NCI-H2171 (cell line): ENCODE measurements at places on chromosomes 13 and 19.

- peak; percentile 36 for DNase-seq
Observed at GRCh38 chr13:101474419-101474957, 22.0 kb downstream of the ITGBL1 start.

- no peak for DNase-seq
Observed at GRCh38 chr13:110230661-110231347, 76.2 kb downstream of the COL4A1 start.

DNA sequence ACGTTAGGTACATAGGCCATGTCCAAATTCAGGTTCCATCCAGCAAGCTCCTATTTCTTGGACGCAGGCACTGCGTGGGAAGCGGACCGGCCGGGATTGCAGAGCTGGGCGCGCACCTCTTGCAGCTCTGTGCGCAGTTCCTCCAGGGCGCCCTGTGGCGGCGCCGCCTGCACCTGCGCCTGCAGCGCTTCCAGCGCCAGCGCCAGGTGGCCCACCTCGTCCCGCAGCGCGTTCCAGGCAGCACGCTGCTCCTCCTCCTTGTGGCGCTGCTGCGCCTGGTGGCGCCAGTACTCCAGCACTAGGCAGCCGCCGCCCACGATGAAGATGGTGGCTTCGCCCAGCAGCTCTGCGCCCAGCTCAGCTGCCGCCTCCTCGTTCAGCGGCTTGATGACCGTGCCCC, 31.1 kb downstream of the OPA3 start:
- no peak for DNase-seq

- no peak for DNase-seq
Observed at GRCh38 chr13:27226991-27227390, 24.4 kb upstream of the RPL21 start.

- no peak for DNase-seq
Observed at GRCh38 chr19:5997371-5997770, 19.4 kb upstream of the RANBP3 start.

GRCh38 chr13:63367522-63368198, 1952.0 kb upstream of the PCDH20 start:
- no peak for DNase-seq

DNA sequence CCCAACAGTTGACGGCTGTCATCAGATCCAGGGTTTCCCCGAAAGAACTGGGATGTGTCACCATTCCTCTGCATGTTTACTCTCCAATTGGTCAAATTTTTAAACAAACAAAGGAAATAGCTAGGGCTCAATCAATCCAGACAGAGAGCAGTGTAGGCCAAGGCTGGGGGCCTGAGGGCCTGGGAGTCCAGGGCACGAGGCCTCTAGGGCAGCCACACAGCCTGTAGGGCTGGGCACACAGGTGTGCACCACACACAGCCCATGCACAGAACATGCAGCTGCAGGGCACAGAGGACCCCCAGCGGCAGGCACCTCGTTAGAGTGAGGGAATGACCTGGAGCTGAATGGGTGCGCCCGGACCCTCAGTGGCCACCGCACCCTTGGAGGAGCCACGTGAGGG, 9.5 kb downstream of the MIER2 start:
- DNase-seq: no peak

DNA sequence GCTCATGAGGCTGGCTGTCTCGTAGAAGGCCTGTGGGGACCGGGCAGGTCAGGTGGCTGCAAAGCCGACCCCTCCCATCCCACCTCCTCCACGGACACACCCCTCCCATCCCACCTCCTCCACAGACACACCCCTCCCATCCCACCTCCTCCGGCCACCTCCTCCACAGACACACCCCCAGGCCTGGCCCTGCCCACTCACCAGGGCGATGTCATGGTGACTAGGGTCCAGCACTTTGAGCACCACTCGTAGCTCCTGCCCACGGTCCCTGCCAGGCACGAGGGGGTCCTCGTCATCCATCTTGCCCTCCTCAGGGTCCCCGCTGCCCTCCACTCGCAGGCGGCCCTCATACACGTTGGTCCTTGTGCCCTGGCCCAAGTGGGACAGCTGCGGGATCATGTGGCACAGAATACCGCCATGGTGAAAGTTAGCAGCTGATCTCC, 18.8 kb downstream of the TYK2 start:
- no peak for DNase-seq

- DNase-seq: no peak
Observed at GRCh38 chr13:36680913-36681312, 7.1 kb downstream of the SERTM1 start.

- no peak for DNase-seq
Observed at GRCh38 chr19:29819986-29820385, 8.2 kb downstream of the CCNE1 start.

GRCh38 chr19:40398417-40399131, 8.6 kb upstream of the HIPK4 start:
- DNase-seq: no peak

DNA sequence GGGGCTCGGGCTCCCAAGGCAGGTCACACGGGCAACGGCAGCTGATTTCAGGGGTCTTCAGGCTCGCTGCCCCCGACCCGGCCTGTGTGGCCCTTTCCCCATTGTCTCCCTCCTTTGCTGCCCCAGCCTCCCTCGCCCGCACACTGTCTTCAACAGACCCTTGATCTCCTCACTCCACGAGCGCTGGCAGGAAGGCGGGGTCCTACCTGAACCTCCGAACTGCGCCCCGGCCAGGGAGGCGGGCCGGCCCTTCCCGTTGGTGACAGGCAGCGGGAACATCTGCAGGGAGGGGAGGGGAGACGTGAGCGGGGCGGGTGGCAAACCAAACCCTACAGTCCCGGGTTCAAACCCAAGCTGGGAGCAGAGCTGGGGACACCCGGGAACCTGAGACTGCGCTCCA, 6.3 kb downstream of the TCF3 start:
- DNase-seq: no peak

DNA sequence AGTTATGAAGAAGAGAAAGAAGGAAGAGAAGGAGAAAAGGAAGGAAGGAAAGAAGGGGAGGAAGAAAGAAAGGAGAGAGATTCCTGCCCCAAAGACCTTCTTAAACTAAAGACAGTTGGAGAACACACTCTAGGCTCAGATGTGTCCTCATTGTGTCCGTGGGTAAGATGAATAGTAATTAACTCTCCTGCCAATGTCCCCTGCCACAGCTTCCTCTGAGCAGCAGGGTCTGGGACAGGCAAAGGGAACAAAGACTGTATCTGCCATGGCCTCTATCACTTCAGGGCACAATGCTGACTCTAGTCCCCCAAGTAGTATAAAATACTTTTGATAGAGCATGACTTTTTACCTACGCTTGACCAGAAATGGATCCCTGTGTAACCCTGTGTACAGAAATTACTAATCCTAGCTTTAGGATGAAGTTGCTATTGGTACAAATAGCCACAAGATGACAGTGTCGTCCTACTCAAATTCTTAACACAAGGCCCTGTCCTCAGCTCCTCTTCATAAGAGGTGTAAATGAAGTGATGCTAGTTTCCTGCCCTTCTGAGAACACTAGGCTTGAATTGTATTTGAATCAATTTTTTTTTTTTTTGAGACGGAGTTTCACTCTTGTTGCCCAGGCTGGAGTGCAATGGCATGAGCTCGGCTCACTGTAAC, 186.2 kb upstream of the GPR12 start:
- DNase-seq: peak; percentile 30

GRCh38 chr13:32415019-32415418, 12.9 kb downstream of the N4BP2L1 start:
- DNase-seq: no peak

GRCh38 chr13:66225072-66225471, 1005.1 kb downstream of the PCDH9 start:
- DNase-seq: peak; percentile 68

GRCh38 chr13:48485432-48485831, 47.4 kb downstream of the RCBTB2 start:
- DNase-seq: no peak

GRCh38 chr19:461721-462551, 1.1 kb upstream of the SHC2 start:
- peak; percentile 84 for DNase-seq

GRCh38 chr19:12774588-12775555, at the start of gene HOOK2:
HOOK2 (minus strand) TSS chr19:12775552; CDS start chr19:12775449, 103 bp downstream.
- DNase-seq: peak; percentile 74

DNA sequence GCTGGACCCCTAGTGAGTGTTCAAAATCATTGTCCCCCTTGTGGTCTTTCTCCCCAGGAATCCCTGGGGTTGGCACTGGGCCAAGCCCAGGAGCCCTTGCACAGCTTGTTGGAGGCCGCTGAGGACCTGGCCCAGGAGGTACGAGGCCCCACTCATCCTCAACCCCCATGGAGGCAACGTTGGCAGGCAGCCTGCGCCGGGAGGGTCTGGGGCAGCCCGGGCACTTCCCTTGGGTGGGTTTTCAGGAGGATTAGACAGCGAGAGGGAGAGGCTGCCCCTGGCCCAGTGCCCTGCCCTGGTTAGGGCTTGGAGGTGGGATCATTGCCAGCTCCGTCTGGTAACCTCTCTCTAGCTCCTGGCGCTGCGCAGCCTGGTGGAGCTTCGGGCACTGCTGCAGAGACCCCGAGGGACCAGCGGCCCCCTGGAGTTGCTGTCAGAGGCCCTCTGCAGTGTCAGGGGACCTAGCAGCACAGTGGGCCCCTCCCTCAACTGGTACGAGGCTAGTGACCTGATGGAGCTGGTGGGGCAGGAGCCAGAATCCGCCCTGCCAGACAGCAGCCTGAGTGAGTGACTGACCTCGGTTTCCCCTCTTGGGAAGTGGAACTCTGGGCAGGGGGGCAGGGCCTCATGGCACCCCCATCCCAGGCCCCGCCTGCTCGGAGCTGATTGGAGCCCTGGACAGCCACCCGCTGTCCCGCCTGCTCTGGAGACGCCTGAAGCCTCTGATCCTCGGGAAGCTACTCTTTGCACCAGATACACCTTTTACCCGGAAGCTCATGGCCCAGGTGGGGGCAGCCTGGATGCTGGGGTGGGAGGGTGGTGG, 3.0 kb downstream of the ABCA7 start:
- peak; percentile 54 for DNase-seq

DNA sequence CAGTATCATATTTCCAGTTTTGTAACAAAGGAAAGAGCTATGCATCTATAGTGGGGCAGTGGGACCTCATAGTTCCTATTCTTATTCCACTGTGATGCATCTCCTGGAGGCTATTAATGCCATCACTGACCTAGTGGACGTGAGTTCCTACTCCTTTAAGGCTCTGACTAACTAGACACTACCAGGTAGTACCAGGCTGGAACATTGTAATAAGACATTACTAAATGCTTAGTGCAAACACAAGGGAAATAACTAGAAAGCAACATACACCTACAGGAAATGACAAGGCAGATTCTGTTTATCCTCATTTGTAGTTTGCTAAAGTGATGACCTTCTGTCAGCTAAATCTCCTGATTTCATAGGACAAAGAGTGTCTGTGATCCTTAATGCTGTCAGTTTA, 192.5 kb downstream of the POSTN start:
- DNase-seq: no peak

GRCh38 chr13:43389573-43389972, 366.2 kb downstream of the DNAJC15 start:
- no peak for DNase-seq

- peak; percentile 75 for DNase-seq
Observed at GRCh38 chr13:94494026-94494425, 14.5 kb upstream of the DCT start.

GRCh38 chr13:96700657-96701056, 293.6 kb downstream of the OXGR1 start:
- DNase-seq: no peak

- DNase-seq: no peak
Observed at GRCh38 chr13:58324161-58324560, 692.6 kb downstream of the PCDH17 start.

GRCh38 chr19:33667141-33667650, 45.4 kb downstream of the CHST8 start:
- no peak for DNase-seq

DNA sequence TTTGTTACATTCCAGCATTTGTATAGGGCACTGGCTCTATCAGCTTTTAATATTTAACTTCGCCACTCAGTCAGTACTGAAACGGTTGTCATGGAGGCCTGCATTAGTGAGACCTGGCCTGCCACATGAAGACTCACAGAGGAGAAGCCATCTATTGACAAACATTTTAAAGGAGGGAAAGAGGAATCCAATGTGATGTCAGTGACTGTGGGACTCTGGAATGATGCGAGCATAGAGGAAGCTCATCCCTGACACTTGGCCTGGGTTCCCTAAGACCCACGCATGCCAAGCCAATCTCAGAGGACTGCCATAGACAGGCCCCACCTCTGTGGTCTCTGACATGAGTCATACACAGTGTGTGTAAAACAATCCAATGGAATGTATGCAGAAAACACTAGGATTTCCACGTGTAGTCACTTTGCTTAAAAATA, 7.9 kb upstream of the DPY19L3 start:
- DNase-seq: no peak

- DNase-seq: no peak
Observed at GRCh38 chr19:12092065-12092867, 27.7 kb downstream of the ZNF844 start.

GRCh38 chr19:5880604-5881078, 10.3 kb upstream of the FUT5 start:
- no peak for DNase-seq

GRCh38 chr19:1655987-1656608, 3.7 kb upstream of the TCF3 start:
- DNase-seq: no peak

GRCh38 chr19:41745756-41746155, 9.6 kb upstream of the CEACAM6 start:
- DNase-seq: no peak

GRCh38 chr19:39296906-39297305, 699 bp downstream of the IFNL1 start:
- DNase-seq: no peak

- DNase-seq: no peak
Observed at GRCh38 chr19:17323300-17323963, 11.2 kb downstream of the ANO8 start.

- no peak for DNase-seq
Observed at GRCh38 chr19:16619457-16619856, 8.5 kb downstream of the MED26 start.

- DNase-seq: no peak
Observed at GRCh38 chr19:16077984-16078758, 1.9 kb downstream of the TPM4 start.

DNA sequence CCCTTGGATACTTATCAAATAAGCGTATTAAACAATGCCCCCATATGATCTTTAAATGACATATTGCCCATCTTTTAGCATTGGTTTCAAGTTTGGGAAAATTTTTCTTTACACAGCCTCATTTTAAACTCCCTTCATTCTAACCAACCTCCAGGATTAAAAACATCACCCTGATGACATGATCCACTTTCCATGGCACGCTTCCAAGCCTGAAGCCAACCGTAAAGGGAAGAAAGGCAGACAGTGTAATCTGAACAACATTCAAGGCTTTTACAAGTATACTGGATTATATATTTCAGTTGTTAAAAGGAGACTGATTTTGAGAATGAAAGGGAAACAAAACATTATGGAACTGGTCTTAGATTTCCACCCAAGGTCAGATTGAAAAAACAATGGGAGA, 1721.9 kb downstream of the OLFM4 start:
- peak; percentile 62 for DNase-seq
